MG63 (cell line): ENCODE measurements at places on chromosomes 11 and 22. TPM values are rescaled to one million over a fixed set of nuclear protein-coding genes. Genes with fewer than 3 reads are reported as not detected.

DNA sequence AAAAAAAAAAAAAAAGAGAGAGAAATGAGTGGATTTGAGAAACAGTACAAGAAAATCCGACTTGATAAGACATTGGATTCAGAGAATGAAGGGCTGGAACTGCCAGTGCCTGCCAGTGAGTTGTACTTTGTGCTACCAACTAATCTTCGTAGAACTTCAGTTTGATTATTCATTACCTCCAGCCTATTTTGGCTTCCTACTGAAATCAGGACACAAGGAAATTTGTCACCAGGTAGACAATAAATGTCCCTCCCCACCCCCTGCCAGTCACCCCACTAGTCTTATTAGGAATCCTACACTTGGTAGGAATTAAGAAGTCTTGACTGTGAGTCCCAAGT, 21.4 kb upstream of the POLD3 start:
- DNase-seq: no peak

Gene OR4C6
- total RNA-seq: not detected in 2 replicates

- no peak for DNase-seq
Observed at GRCh38 chr11:15667127-15667725, 552.5 kb downstream of the INSC start.

Gene MMP3
- 6.5 and 17.8 TPM in 2 replicates for total RNA-seq

Gene APOBEC3B
- total RNA-seq: 3.6 and 4.5 TPM in 2 replicates

GRCh38 chr11:33974804-33975203, 76.7 kb upstream of the CAPRIN1 start:
- no peak for DNase-seq

DNA sequence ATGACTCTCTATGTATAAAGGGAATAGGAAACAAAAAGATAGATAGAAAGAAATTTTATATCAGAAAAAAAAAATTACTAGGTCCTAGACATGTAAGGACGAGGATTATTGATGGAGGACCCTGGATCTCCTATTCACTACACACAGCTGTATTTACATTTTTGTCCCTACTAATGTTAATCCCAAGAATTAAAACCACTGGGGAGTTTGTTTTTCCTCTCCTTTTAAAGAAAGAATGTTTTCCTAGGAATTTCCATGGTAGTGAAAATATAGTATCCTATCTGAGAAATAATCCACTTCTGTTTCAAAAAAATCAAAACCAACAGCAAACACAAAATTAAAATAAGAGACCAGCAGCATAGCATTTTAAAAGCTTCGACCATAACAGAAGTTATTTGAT, 41.1 kb downstream of the PDGFD start:
- DNase-seq: no peak

DNA sequence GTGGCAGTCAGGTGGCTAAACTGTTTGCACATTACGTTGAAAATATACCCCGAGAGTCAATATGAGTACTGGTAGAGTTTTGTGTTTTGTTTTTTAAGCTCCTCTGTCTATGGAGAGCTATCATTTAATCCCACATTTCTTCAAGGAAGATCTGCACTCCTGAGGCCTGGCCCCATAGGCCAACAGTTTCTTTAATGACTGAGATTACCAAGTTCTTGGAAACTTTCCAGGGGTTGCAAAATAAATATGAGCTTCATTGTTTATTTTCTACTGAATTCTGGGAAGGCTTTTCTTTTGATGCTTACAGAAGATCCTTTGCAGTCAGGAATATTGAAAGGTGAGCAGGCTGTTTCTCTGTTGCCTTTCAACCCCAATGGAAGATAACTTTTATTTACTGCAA, 452.0 kb downstream of the JRKL start:
- no peak for DNase-seq

Gene PPP2R1B
- total RNA-seq: 16.1 TPM in 2 replicates

Gene ATM
- total RNA-seq: 10.8 and 24.3 TPM in 2 replicates

DNA sequence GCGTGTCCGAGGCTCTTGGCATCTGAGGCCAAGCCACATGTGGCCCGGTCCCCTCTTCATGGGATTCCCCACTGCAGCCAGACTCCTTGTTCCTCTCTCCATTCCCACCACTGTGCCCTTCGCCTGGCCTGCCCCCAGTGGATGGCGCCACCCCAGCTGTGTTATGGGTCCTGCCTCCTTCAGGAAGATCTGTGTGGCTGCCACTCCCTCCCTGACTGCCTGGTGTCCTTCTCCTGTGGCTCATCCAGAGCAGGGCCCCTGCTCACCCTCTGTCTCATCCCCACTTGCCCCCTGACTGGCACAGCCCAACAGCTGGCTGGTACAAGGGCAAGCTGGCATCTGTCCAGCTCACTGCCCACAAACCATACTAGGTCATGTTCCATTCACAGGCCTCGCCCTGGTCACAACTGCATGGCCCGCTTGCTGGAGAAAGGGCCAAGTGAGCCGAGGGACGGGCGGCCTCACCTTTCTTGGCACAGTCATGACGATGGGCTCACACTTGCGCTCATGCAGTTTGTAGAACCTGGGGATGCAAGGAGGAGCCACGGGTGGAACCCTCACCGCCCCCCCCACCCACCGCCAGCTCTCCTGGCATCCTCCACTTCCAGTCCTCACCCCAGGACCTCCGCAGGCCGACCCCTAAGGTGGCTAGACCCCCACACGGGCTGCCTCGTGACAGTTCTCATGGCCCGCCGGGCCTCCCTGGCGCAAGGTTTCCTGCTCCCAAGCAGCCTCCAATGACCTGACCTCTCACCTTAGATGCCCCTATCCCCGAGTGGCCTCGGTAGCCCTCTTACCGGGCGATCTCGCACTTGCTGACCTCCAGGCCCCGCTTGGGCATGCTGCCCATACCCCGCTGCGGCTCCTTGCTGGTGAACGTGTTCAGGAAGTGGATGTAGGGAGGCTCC, 2.1 kb upstream of the PTPRCAP start:
- DNase-seq: peak; percentile 52

Gene BTG4
- not detected in 2 replicates for total RNA-seq

- no peak for DNase-seq
Observed at GRCh38 chr11:78080818-78081495, 1.3 kb upstream of the NDUFC2 start.
